ENCODE measurements at places on chromosomes 12 and 14.

- DNase-seq, result no peak
Observed at GRCh38 chr14:78130356-78130755, 39.8 kb upstream of the NRXN3 start.

GRCh38 chr12:13000616-13000924 is 505 bp upstream of the HEBP1 start:
- no peak for DNase-seq

DNA sequence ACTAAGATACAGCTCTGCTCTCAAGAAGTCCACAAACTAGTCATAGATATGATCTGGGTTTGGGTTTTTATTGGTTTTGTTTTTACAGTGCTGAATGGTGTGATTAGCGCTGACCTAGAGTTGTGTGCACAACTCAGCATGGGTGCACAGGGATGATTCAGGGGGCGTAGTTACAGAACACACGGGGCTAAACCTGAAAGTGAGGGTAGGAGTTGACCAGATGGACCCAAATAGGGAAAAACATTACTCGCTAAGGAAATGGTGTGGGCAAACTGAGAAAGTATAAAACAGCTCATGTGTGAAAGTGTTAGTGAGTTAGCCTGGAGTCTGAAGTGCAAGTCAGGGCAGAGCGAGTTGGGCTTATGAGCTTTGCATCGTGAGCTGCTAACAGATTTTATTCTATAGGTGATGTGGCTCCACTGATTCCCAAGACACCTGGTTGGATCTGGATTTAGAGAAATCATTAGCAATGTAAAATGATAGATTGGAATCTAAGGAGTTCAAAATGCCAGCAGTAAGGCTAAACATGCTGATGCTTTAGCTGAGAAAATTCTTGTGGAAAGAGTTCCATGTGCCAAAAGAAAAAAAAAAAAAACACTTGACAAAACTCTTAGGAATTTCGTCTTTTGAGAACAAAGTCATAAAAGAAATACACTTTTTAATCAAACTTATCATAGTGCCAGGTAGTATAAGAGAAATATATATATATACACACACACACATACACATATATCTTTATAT is 134.9 kb downstream of the SLC5A8 start:
- no peak for DNase-seq

GRCh38 chr12:9649532-9649940 is 20.0 kb upstream of the CLEC2D start:
- no peak for DNase-seq

GRCh38 chr14:22483863-22484593 is 105.0 kb downstream of the DAD1 start:
- DNase-seq, result no peak

DNA sequence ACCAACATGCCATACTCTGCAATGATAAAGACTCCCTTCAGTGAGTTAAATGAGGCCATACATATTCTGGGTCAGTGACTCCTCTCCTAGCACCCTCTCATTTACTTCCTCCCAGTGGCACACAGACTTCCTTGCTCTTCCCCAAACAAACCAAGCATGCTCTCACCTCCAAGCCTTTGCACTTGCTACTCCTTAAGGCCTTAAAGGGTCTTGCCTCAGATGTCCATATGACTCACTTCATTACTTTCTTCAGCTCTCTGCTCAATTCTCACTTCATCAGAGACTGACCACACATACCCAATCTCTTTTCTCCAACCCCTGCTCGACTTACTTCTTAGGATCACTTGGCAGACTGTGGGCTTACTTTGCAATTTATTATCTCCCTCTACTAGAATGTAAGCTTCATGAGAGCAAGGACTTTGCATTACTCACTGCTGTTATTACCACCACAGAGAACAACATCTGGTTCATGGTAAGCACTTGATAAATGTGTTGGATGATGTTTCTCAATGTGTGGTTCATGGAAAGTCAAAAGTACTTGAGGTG is 22.8 kb downstream of the DDX24 start:
- DNase-seq, result no peak

All from GM04504 (cell line).